ENCODE measurements at places on chromosomes 2 and 18.

DNA sequence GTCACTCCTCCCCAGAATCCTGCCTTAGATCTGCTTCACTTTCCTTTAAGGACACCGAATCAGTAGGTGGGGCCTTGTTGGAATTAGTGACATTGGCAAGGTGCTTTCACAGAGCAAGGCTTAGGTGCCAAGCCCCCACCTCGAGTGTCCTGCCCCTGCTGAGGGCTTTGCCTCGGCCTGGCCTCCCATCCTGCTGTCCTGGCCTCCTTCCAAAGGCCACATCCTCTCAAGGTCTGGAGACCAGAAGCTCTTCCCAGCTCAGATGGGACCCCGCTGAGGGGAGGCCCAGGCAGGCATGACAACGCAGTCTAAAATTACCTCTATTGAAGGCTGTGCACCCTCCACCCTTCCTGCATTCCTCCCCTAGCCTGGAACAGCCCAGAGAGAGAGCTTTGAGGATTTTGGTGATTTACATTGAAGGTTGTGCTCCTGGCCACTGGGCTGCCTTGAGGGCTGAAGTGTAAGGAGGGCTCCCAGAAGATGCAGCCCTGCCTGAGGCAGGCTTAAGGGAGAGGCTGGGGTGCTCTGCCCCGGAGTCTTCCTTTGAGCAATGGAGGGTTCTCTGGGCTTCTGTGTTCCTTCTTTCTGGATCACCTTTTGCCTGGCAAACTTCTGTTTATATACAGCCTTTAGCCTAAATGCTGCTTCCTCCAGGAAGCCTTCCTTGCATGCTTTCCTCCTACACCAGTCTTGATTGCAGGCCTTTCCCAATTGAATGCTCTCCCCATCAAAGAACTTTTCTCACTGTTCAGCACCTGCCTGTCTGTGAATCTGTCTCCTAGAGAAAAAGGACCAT, 154.4 kb downstream of the DDX1 start:
- no peak for DNase-seq

DNA sequence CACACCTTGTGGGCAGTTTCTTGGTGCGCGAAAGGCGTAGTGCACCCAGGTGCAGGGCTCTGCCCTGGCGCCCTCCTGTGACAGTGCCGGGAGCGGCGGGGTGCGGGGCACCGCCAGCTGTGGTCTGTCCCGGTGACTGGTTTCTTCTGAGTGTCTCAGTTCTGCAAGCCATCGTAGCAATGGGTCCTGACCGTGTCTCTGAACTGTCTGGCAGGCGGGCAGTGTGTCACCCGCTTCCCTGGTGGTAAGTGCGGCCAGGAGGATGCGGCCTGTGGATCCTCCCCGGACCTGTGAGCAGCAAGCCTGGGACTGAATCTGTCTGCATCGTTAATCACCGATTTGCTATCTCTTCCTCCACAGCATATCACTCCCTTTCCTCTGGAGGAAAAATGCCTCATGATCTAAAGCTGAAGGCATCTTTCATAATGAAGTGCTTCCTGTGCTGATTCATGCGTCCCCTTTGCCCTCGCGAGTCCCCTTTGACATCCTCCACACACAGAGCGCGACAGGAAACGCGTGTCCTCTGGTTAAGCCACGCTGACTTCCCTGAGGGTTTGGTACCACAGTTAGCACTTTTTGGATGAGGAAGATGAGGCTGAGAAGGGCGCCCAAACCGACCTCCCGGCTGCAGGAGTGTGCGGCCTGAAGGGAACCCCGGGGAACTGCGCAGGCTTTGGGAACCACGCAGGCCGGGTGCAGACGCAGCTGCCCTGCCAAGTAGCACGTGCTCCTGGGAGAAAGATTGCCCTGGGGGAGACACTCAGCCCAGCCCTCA, 416.0 kb upstream of the HS6ST1 start:
- no peak for DNase-seq

- DNase-seq = no peak
Measured at GRCh38 chr2:239305771-239306170, 95.0 kb downstream of the HDAC4 start.

- peak; percentile 44 for DNase-seq
Measured at GRCh38 chr18:54392543-54393023, 34.9 kb downstream of the C18orf54 start.

DNA sequence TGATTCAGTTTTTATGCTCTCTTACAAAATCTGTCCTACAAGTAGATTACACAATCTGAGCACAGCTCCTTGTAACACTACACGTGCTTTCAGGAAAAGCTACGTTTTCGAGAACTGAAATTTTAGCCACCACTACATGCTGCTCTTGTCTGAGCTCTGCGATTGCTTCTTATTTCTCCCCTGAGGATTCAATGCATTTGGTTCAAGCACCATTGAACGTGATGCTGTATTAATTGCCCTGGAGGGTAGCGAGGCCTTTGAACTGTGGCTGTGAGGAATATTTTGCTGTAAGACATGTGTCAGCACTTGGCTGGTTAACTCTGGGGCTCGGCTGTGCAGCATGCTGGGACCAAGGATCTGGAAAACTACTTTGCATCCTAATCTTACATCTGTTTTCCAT, 405.8 kb downstream of the EPHA4 start:
- peak; percentile 71 for DNase-seq

DNA sequence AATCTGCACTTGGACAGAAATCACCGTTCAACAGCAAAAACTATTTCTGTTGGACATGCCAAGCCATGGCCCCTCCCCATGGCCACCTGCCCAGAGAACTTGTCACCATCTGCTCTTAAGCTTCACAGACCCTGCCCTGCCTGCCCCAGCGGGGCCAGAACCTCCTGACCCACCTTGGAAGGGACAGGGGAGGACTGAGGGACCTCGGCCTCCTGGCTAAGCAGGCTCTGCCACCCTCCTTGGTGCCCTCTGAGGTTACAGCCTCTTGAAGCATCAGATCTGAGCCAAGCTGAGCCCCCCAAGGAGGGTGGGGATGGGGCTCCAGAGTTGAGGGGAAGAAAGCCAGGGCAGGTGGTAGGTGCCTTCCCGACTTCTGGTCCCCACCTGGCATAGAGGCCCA, 6.5 kb downstream of the TEX261 start:
- no peak for DNase-seq

DNA sequence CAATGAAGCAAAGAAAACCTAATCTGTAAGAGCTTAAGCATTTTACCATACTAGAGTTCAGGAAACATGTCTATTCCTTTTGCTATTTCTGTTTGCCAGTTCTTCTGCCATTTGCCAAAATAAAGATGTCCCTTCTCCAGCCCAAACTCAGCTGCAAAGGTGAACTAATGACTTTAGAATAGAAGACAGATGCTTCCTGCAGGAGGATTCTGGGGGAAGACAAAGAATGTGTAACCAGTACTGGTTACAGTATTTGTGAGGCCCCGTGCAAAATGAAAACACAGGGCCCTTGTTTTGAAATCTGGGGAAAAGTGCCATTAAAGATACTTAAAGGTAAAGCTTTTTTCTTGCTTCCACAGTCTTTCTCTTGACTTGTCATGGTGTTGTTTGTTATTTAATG, 34.3 kb upstream of the MTX2 start:
- no peak for DNase-seq

GRCh38 chr2:3264010-3264744, 113.4 kb downstream of the EIPR1 start:
- DNase-seq = no peak

- peak; percentile 22 for DNase-seq
Measured at GRCh38 chr2:6580982-6581381, 284.7 kb downstream of the CMPK2 start.

GRCh38 chr2:52668724-52669123, 1098.9 kb upstream of the CHAC2 start:
- DNase-seq = no peak

DNA sequence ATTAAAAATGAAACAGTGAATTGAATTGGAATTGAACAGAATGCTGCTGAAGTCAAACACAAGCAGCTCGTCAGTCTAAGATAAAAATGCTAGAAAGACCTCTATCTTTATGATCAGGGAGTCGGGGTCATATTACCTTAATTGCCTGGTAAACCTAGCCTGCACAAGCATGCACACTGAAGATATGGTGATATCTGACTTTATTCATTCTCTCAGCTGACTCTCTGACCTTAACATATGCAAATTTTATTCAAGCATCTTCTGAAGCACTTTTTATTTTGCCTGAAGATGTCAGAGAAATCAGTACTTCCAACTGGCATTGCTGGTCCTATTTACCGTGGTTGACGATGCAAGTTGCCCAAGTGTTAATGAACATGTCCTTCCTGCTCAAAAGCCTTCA, 56.4 kb downstream of the DNER start:
- no peak for DNase-seq

DNA sequence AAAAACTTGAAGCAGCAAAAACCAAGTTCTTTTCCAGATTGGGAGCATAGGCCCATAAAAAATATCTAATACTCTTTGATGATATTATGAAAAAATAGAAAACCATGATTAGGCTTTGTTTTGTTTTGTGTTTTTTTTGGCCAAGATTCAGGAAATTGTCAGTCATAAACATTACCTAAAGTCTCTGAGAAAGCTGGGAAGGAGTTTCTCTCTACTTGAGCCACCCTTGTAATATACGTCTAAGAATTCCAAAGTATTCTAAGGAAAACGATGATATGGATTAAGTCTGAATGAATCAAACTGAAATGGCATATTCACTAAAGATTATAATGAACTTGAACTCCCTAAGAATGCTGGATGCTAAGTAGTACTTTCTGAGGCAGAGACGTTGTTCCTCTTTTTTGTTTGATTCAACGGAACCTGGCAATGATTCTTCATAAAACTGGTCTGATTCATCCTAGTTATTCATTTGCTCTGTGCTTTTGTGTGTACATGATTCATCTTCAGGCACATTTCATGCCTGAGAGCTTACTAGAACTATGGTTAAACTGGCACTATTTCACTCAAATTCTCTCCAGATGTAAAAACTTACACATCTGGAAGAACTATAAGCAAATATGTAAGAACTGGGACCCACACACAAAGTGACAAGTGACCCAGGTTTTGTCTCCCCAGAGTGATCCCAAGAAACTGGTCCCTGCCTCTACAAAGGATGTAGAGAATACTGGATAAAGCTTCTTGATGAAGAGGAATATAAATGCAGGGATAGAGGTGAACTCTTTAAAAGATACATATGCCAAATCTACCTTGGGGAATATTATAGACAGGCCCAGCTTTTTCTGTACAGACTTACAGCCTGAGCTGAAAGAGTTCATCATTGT, 159.7 kb downstream of the DOCK10 start:
- DNase-seq = peak; percentile 90

GRCh38 chr2:13676269-13676668, 956.2 kb upstream of the LRATD1 start:
- peak; percentile 63 for DNase-seq

DNA sequence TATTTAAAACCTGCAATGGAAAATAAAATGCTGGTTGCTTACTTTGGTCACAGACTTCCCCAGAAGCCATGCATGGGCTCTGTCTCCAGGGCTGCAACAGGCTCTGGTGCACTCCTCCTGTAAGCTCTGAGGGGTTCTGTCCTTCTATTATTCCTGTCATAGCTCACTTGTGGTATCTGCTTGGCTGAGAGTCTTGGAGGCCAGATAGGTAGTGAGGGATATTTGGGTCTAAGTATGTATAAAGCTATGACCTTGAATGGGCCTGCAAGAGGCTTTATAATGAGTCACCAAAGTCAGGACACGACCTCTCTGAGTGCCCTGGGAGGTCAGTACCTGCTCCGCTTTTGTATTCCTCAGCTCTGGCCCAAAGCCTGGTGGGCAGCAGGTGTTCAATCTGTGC, 141.6 kb upstream of the CAPN13 start:
- DNase-seq = no peak

GRCh38 chr2:234715671-234716250, 218.9 kb upstream of the ARL4C start:
- no peak for DNase-seq

- no peak for DNase-seq
Measured at GRCh38 chr2:224946895-224947294, 95.4 kb downstream of the DOCK10 start.

DNA sequence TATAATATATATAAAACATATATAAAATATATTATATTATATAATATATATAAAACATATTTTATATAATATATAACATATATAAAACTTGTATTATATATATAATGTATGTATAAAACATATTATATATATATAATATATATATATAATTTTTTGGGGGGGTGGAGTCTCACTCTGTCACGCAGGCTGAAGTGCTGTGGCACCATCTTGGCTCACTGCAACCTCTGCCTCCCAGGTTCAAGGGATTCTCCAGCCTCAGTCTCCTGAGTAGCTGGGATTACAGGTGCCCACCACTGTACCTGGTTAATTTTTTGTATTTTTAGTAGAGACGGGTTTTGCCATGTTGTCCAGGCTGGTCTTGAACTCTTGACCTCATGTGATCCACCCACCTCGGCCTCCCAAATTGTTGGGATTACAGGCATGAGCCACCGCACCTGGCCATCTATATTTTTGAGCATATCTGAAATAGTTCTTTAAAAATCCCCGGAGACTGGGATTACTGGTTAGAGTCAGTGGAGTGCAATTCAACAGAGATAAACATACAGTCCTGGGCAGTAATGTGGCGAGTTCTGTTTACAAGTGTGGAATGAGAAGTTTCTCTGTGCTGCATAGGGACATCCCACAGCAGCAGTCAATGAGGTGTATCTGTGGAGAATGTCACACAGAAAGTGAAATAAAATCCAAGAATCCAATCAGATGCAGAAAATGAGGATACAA, 208.4 kb downstream of the MYCN start:
- DNase-seq = no peak

- no peak for DNase-seq
Measured at GRCh38 chr2:16014041-16014787, 73.9 kb downstream of the MYCN start.

DNA sequence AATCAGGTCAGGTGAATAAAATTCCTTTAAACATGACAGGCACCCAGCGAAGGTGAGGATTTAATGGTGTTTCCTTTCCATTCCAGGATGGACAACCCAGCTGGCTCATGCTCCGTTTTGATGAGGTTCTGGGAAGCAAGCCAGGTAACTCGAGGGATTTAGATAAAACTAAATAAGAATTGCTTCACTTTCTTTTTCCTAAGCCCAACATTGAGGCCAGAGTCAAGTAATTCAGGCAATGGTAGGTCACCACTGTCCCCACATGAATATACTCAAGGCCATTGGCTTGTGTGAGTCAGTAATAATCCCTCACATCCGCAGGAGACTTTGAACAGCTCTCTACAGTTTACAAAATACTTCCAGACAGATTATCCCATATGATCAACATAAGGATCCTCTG, 16.2 kb upstream of the LRATD1 start:
- DNase-seq = no peak

Data from fibroblast of gingiva (primary cell).